Stimulated activated CD8-positive, alpha-beta memory T cell treated with anti-CD3 and anti-CD28 coated beads, Interleukin-4, amount 100 ng/mL, for 1 hour (primary cell): ENCODE measurements at places on chromosomes 5 and 9.

- no peak for DNase-seq
These were observed 125.9 kb downstream of the TRPM3 start for GRCh38 chr9:70995511-70995910.

DNA sequence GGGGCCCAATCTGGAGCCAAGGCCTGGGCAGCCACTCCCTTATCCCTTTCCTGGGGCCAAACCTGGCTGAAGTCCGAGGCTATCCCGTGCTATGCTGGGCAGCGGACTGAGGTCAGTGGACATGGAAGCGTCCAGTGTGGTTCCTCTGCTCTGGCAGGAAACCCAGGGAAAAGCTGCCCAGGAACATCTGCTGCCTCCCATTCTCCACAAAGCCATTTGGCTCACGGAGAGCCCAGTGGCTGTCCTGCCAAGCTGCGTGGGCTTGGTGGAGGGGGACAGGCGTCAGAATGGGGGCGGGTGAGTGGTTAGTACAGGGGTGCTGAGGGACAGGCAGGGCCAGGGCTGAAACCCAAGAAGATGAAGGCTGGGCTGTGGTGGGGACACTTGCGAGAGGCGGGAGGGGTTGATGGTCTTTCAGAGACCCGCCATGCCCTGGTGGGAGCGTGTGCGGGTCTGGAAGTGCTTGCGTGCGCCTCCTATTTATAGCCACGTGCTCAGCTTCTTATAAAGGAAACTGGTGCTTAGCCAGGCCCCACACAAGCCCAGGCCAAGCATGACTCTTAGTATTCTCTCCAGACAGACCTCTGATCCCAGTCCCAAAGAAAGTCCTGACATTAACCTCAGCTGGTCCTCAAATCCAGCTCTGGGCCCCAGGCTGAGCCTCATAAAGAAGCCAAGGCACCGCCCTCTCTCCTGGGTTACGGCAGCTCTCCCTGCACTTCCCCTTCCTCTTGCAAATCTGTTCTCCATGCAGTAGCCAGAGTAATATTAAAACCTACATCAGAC is 9.4 kb upstream of the SLC6A7 start:
- DNase-seq = no peak

DNA sequence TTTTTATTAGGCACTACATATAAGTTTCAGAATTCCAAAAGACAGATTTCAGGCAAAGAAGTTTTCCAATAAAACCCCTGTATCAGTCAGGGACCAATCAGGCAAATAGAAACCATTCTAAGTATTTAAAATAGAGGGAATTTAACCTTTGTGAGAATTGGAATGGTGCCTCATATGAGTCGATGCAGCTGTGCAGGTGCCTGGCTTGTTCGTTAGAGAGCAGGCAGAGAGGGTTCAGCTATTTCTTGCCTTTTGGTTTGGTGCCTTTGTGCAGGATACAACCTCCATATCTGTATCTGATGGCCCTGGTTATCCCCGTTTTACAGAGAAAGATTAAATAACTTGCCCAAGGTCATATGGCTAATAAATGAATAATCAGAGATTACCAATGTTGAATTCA is 6.0 kb upstream of the DDX4 start:
- no peak for DNase-seq

DNA sequence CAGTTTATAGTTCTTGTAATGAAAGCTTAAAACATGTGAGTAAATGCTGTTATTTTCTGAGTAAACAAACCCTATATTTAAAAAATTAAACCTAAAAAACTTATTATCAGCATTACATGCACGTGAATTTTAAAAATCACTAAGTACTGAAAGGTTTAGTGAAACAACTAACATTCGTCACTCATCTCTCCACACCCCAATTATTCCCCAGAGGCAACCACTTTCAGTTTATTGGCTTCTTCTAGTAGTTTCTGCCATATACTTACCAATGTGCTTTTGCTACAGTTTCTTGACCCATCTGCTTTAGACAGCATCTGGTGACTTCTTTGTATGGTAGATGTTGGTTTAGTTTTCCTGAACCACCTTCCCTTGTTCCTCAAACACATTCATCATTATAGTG is 58.1 kb downstream of the ANGPTL2 start:
- no peak for DNase-seq

DNA sequence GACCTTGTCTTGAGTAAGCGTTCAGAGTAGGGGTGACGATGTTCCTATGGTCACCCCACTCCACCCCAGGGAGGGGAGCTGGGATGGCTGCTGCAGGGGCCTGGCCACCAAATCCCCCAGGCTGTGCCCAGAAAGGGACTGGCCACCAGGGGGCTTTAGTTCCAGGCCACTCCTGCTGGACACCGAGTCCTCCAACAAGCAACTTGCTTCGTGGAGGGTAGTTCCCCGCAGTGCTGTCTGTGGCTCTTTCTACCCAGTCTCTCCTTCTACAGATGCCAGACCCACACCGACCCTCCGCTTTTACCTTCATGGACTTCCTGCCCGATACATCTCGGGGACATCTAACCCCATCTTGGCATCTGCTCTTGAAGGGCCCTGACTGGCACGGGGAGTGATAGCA is 35.7 kb upstream of the GABRP start:
- no peak for DNase-seq

DNA sequence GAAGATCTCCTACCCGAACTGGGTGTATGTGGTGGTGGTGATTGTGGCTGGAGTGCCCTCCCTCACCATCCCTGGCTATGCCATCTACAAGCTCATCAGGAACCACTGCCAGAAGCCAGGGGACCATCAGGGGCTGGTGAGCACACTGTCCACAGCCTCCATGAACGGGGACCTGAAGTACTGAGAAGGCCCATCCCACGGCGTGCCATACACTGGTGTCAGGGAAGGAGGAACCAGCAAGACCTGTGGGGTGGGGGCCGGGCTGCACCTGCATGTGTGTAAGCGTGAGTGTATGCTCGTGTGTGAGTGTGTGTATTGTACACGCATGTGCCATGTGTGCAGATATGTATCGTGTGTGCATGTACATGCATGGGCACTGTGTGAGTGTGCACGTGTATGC is 3.5 kb upstream of the SLC6A18 start:
- DNase-seq = no peak

GRCh38 chr5:171650597-171650996 is 135.0 kb upstream of the SMIM23 start:
- no peak for DNase-seq

- DNase-seq = peak; percentile 9
These were observed 69.3 kb upstream of the NIPAL4 start for GRCh38 chr5:157390551-157391297.

DNA sequence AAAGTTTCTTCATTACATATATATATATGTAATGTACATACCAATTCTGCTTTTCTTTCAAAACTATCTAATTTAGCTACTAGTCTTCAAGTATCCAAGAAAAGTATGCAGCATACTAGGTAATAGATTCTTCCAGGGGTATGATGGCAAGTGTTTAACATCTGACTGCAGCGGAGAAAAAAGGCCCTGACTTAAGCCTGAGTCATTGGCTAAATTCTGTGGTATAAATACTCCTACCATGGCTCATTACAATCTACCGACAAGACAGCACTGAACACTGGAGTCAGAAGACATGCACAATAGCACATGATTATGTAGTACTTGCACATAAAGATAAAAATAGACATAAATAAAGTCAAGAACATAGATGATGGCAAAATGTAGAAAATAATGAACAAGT is 439.9 kb downstream of the BRINP1 start:
- DNase-seq = no peak

DNA sequence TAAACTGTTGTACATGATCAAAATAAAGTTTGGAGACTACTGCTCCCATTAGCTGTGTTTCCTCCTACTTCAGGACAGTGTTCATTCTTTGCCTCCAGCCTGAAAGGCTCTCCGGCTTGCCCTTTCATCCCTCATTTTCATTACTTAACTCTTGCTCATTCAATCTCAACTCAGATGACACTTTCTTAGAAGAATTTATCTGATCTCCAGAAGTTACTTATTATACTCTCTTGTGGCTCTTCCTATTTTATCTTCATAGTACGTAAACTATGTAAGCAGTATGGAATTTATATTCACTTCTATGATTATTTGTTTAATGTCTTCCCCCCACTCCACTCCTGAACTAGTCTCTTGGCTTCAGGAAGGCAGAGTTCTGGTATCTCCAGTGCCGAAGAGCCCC is 1737.9 kb upstream of the C9orf72 start:
- DNase-seq = no peak

- no peak for DNase-seq
These were observed 84.6 kb downstream of the HRH2 start for GRCh38 chr5:175742290-175742994.

DNA sequence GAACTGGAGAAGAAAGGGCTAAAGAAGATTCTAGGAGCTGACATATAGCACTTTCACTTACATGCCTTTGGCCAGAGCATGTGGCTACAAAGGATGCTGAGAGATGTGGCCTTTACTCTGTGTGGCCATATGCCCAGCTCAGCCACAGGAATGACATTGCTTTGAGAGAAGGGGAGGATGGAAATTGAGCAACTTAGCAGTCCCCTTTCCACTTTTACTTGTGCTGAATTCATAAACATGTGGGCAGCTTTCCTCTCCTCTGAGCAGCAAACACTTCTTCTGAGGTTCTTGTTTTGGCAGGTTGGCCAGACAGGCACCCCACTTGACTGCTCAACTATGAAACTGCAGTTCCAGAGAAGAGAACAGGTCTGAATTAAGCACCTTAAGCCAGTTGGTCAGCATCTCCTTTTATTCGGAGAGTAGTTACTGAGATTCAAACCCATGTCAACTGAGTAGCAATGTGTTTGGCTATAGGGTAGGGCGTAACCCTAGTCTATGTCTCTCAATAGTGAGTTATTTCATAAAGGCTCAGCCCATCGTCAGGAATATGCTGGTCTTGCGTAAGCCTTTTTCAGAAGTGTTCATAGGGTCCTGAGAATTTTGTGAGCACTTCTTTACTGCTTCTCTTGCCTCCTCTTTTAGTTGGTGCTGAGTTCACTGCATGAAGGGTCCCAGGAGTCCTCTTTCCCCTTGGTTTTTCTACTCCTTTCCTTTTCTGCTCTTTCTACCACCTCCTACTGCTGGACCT is 134.5 kb downstream of the PALM2AKAP2 start:
- DNase-seq = no peak

DNA sequence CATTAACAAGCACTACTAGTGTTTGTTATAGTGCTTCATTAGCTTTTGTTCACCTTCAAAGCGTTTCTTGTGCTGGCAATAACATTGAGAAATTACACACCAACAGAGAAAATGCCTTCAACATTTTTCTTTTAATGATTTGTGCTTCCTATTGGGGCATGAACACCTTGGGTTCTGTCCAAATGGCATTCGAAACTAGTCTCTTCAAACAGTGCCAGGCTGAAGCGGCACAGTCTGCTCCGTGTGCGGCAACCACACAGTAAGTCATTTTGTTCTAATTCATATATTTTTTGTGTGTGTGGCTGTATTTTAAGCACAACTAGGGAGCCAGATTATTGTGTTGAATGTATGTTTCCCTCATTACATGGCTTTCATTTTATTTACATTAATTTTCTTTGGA is 414.7 kb upstream of the SGCD start:
- no peak for DNase-seq

GRCh38 chr5:50745221-50745910 is 78.9 kb downstream of the PARP8 start:
- no peak for DNase-seq

DNA sequence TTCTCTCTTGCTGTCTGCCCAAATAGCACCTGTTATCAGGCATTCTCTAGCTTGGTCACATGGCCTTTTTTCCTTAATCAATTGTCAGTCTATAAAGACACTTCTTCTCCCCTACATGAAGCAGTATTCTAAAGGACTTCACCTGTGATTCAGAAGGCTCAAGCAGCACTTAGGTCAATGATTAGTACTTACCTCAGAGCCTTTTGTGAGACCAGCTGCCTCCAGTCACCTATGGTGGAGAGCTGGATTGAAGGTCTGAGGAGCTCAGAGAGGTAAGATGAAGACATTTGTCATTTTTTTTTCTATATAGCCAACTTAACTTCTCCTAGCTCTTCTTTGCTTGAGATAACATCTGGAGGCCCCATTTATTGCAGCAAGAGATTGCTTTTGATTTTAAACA is 278.3 kb upstream of the PCSK5 start:
- no peak for DNase-seq

GRCh38 chr9:91643481-91644077 is 219.9 kb upstream of the NFIL3 start:
- no peak for DNase-seq

DNA sequence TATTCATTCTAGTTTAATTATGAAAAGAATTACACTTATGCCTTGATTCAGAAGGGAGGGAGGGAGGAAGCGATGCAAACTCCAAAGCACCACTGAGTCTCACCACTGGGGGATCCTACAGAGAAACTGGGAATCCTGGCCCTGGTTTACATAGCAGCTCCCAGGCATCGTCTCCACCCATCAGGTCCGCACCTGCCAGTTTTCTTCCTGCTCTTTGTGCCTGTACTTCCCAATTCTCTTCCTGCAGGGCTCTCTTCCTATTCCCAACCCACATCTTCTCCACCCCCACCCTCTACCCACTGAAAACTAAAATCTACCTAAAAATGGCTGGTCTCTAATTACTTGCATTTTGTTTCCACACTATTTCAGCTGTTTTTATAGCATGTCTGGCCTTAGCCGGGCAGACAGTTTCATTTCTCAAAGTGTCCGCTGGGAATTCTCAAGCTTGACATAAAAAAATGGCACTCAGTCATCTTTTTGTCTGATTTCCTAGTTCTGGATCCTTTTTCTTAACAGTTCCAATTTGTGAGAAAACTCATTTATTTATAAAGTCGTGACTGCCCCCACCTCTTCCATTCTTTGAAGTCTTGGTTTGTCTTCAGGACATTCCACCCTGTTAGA is 1.6 kb upstream of the TNIP1 start:
- DNase-seq = no peak

GRCh38 chr5:77076961-77077828 is 9.9 kb downstream of the ZBED3 start:
- DNase-seq = no peak

DNA sequence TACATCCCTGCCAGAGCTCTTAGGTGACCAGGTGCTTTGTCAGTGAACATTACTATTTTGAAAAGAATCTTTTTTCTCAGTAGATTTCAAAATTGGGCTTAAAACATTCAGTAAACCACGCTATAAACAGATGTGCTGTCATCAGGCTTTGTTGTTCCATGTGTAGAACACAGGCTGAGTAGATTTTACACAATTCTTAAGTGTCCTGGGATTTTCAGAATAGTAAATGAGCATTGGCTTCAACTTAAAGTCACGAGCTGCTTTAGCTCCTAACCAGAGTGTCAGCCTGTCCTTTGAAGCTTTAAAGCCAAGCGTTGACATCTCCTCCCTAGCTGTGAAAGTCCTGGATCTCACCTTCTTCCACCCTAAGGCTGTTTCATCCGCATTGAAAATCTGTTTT is 83.6 kb downstream of the CARTPT start:
- no peak for DNase-seq
